ENCODE measurements at places on chromosomes 6 and 20.

GRCh38 chr20:48705240-48706115, 122.3 kb downstream of the PREX1 start:
- no peak for DNase-seq

DNA sequence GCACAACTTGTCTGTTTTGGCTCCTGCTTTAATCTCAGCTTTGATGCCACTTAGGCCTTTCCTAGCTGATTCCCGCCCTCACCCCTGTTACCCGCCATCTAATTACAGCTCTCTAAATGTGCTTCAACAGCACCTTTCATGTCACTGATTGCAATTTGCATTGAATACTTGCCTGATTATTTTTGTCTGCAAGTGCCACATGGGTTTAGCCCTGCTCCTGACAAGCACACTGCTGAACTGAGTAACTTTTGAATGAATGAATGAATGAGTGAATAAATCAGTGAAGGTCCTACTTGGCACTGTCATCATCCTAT, 591 bp upstream of the DCBLD1 start:
- no peak for DNase-seq

GRCh38 chr6:2355150-2355549, 109.7 kb upstream of the GMDS start:
- DNase-seq: no peak

DNA sequence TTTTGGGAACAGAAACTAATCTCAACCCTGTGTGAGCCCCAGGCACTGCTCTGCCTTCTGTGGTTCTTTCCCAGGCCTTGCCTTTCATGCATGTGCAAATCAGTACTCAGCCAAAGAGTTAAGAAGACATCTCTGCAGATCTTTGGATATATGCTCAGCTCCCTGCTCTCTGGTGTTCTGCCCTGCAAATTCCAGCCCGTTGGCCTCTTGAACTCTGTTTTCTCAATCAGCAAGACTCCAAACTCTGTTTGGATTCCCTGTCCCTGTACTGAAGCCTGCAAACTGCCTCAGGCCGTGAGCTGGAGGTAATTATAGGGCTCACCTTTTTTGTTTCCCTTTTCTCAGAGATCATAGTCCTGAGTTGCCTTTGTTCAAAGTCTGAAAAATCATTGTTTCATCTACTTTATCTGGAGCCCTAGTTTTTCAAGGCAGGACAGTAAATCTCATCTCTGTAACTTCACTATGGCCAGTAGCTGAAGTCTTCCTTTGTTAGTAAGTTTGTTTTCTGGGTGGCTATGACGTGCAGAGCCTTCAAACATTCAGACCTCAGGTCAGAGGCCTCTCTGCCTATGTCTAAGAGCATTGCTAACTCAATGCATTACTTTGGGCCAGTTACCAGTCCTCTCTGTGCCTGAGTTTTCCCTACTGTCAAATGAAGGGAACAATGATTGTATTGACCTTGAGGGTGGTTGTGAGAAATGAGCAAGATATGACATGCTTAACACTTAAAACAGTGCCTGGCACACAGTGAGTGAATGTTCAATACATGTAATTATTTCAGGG, 15.9 kb upstream of the MDFI start:
- no peak for DNase-seq

DNA sequence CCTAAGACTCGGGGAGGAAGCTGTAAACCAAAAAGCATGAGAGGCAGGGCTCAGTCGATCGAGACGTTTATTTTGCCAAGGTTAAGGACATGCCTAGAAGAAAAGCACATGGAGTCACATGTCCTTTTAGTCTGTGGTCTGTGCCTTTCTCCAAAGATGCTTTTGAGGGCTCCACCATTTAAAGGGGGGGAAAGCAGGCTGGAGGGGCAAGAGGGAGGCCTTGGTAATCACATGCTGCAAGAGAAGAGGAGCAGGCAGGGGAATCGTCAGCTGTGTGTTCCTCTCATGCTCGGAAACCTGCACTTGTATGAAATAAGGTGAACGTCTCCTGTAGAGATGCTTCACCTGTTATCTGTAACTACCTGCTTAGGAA, 9.1 kb upstream of the YTHDF1 start:
- no peak for DNase-seq

- no peak for DNase-seq
Observed at GRCh38 chr6:41209547-41210320, 8.8 kb upstream of the TREML2 start.

DNA sequence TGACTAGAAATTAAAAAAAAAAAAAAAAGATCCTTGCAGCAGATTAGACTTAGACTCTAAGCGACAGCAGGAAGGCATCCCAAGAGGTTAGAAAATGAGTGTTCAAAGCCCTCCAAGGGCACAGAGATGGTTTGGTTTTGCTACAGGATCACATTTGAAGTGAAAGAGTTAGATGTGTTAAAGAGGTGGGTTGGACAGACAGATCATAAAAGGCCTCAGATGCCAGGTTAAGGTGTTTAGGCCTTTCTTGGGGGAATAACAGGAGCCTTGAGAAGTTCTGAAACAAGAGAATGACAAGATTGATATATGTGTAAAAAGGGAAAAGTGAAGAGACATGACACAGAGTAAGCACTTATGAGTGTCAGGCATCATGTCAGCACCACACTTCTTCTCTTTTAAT, 107.5 kb downstream of the FYN start:
- no peak for DNase-seq

DNA sequence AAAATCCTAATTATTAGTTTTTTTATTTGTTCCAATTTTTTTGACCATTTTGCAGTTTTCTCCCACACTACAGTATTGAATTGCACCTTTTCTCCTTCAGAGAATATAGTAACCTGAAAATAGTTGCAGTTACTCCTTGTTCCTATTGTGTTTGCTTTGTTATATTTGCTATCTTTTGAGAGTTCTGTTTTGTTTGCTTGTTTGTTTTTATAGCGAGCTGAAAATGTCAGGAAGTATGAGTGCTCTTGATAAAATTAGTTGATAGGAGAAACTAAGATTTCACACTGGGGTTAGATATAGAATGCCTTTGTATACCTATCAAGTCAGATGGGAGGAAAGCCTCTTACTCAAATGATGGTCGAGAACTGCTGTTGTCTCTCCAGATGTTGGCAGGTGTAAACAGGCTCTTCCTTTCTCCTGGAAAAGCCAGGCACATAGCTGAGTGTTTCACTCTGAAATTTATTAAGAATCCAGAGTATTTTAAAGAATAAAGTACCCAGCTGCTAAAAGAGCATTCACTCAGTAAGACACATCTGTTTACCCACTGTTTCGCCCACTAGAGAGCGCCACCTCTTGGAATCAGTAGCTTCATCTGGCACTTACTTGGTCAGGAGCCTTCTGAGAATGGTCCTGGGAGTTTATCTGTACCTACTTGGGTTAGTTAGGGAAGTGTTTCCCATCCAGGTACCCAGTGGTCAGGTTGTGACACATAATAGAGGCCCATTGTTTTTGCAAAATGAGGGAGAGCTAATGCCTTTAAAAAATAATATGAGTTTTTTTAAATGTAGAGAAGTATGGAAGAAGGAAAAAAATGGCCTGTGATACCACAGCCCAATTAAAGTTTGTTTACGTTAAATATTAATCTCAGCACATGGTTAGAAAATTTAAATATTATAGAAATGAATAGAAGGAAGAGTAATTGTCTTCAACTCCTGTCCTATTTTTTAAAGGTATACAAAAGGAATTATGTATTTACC, 11.2 kb downstream of the NT5DC1 start:
- no peak for DNase-seq
